ENCODE measurements at places on chromosomes 7 and 10.

DNA sequence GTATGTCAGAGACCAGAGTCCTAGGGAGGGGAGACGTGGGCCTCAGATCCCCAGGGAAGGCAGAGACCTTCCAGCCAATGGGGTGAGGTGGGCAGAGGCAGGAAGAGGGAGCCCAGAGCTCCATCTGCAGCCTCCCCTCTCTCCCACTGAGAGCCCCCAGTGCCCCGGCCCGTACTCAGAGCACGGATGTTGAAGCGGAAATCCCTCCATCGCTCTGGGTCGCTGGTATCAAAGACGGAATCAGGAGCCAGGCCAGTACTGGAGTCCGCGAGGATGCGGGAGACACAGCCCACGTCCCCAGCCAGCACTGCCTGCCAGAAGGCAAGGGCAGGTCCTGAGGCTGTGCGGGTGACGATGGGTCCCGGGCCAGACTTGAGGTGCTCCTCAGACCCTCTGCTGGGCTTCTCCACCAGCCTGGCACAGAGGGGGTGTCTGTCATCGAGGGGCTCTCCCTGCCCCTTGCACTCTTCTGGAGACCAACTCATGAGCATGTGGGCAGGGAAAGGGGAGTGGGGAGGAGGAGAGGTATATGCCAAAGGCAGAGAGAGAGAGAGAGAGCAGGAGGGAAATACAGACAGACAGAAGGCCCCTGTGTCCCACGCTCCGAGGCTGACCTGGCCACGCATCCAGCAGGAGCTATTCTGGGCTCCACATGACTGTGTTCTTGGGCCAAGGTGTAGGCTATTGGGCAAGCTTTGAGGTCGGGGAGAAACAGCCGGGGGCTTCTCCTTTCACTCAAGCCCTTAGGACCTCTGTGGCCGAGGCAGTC, at the start of gene ASB10:
Gene ASB10, minus strand, starts transcription at position 611 of the 769 bp plus-strand sequence. Its CDS starts 120 bp downstream, at position 491.
- DNase-seq: no peak

GRCh38 chr7:124338861-124339260, 306.0 kb upstream of the TMEM229A start:
- no peak for DNase-seq

DNA sequence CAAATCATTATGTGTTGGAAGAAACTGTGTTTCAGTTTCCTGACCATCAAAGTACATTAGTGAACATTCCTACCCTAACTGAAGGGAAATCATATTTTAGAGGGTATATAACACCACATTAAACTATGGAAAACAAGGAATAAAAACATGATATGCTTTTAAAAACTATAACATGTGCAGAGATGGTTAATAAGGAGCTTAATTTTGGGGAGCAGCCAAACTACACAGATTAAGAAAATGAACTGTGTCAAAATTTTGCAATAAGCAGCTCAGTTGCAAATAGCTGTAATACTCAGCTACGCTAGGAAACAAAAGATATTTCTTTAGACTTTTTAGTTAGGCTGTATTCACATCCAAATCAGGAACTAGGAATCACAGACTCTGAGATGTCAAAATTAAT, 1115.7 kb upstream of the CELF2 start:
- DNase-seq: no peak

GRCh38 chr7:55081068-55081467, 62.3 kb downstream of the EGFR start:
- no peak for DNase-seq

- DNase-seq: peak; percentile 48
These were observed 75.4 kb downstream of the NUDCD3 start for GRCh38 chr7:44415047-44415446.

- DNase-seq: no peak
These were observed 66.8 kb upstream of the COL13A1 start for GRCh38 chr10:69734797-69735468.

DNA sequence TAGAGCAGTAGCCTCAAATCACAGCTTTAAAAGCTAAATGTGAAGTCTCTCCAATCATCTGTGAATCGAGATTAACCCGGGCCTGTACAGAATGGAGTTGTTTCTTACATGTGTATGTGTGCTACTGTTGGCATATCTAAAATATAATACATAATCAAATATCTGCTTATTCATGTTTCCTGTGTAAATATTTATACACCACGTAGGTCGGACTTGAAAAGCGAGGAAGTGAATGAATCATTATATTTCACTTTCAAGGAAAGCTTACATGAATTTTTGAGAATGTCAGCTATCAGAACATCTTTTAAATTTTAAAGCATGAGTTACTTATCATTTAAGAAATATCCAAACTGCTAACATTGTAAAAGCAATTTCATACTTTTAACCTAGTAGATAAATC, 233.3 kb downstream of the SLC25A13 start:
- no peak for DNase-seq

DNA sequence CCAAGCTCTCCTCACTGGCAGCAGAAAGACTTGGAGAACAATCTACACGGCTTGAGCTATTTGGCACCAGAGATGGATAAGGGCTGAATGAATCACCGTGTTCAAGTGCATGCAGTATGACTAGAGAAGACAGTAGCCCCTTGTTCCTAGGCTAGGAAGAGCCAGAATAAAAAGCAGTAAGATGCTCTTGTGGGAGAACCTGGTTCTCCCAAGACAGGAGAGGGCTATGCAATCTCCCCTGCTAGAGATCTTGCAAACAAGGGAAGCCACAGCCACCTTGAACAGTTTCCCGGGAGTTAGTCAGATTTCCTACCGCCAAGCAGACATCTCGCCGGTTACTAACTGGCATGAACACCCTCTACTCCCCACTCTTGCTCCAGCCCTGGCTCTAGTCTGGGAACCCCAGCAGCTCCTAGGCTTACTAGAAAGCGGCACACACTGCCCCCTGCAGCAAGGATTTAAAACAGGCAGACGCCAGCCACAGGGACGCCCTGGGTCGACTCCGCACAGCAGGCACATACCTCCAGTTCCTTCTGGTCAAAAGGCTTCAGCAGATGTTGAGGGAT, 107.3 kb downstream of the SMURF1 start:
- DNase-seq: no peak

DNA sequence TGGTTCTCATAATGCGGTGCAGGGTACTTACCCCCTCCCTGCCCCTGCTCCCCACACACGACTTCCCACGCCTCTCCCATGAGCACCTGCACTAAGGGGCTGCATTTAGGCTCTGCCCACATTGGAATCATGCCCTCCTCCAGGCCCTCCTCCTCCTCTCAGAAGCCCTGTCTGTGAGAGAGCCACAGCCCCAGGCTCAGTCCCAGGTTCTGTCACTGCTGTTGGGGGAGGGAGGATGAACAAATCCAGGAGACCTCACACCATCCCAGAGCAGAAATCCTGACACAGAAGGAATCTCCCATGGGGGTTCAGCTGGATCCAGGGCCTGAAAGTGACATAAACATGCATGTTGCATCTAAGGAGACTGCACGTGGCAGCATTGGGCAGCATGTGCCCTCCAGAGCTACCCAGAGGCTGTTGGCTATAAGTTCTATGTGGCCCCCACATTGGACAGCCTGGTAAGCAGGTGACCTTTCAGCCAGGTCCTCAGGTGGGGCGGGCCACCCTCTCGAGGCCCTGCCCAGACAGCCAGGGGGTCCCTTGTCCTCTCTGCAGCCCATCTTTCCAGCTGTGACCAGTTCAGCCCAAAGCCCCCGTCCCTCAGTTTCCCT, 1.6 kb upstream of the PILRA start:
- no peak for DNase-seq

- no peak for DNase-seq
These were observed 761.0 kb upstream of the PHF14 start for GRCh38 chr7:10212649-10213048.

- no peak for DNase-seq
These were observed 51.6 kb upstream of the CREB5 start for GRCh38 chr7:28360739-28361138.

GRCh38 chr7:801940-802381, 30.3 kb upstream of the SUN1 start:
- peak; percentile 32 for DNase-seq

GRCh38 chr10:70829543-70829942, 13.8 kb downstream of the SGPL1 start:
- DNase-seq: no peak

GRCh38 chr10:50152792-50153272, 85.1 kb downstream of the WASHC2A start:
- DNase-seq: no peak

- DNase-seq: no peak
These were observed 689.5 kb downstream of the DNAJB9 start for GRCh38 chr7:109259151-109259550.

GRCh38 chr7:3267966-3268690, 32.9 kb upstream of the SDK1 start:
- DNase-seq: no peak

- DNase-seq: no peak
These were observed 216.3 kb upstream of the MBL2 start for GRCh38 chr10:52988923-52989322.

GRCh38 chr10:8554574-8554973, 500.1 kb downstream of the GATA3 start:
- DNase-seq: no peak

DNA sequence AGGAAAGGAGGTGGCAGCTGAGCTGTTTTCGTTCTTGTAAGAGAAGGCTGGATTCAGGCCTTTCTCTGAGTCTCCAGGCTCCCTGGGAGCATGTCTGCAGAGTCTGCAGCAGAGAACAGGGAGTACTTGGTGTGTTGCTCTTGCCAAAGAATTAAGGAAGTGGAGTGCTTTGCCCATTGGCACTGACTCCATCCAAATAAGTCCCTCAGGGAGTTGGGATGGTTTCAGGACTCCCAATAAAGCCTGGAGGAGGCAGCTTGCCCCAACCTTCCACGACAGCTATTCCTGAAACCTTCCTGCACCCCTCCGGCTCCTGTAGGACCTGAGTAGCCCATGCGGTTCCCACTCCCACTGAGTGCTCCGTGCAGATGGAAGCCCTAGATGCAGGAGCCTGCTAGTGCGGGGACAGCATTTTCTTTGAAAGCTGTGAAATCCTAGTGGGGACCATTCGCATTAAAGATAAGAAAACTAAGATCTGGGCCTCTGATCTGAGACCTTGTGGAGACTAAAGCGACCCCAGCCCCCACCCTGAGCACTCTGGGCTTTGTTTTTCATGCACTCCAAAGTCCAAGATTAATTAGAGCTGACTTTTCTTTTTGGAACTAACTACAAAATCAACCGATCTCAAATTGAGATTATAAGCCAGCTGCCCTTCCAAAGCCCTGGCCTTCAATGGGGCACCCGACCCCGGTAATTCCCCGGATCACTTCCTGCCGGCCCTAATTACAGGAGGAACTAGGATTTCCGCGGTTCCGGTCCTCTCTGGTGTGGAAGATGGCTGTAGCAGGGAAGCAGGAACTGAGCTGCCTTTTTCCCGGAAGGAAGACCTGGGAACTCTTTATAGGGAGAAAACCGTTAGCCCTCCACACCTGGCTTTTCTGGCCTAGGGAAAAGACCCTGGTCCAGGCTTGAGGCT, 110.2 kb downstream of the COL13A1 start:
- DNase-seq: no peak

GRCh38 chr7:27295236-27295635, 52.6 kb downstream of the EVX1 start:
- no peak for DNase-seq

- DNase-seq: peak; percentile 91
These were observed 33.2 kb upstream of the MKRN1 start for GRCh38 chr7:140512317-140513000.

DNA sequence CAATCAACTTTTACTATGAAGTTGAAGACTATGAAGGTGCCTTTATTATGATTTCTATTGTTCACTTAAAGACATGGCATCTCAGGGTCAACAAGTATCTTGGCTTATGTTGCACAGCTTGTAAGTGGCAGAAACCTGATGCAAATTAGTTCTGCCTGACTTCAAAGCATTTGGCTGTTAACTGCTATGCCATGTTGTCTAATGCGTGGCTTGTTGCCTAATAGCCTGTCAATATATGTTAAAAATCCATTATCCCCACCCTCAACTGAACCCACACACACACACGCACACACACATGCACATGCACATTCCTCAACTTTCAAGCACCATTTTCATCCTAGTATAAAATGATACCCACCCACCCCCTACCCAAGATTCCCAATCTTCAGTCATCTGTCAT, 217.1 kb downstream of the NRG3 start:
- DNase-seq: no peak

- DNase-seq: no peak
These were observed 78.3 kb downstream of the PRTFDC1 start for GRCh38 chr10:24874133-24874532.

DNA sequence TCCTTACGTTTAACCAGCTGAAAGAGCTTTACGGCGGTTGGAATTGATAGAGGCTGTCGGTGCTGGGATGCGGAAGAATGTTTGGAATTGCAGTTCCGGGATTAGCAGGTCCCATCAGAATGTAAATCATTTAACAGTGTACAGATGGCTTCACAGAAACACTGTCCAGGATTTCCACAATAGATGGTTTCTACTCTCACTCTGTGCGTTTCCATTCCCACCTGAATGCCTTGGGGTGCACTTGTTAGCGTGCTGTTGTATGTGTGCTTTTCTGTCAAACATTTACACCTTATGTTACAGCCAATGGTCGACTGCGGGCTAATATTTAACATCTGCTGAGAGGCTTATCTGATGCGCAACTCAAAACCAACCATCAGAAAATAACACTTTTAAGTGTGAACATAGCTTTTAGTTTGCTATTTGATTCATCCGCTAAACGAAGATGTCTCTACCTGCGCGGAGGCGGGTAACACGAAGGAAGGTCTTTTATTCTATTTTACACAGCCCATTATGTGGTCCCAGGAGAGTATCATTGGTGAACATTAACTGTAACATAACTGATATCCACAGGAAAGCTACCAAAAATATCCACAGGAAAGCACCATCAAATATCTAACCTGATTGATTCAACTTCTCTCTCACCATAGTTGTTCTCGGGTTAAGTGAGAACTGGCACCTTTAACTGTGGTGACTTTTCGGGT, 179.0 kb downstream of the PRPF18 start:
- DNase-seq: no peak

DNA sequence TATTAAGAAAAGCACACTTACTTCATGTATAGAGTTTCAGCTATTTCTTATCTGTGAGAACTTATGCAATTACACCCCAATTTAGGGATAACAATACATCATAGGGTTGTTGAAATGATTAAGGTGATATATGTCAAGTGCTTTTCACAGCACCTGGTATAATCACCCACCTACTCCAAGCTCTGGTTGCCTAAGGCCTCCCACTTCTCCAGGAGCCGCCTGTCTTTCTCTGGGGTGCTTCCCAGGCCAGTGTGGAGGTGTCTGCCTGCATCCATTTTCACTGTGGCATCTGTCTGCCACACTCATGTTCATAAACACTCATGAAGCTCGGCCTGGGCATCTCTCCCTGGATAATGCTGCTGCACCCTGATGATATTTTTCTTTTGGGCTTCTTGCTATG, 250.3 kb downstream of the STK31 start:
- no peak for DNase-seq

DNA sequence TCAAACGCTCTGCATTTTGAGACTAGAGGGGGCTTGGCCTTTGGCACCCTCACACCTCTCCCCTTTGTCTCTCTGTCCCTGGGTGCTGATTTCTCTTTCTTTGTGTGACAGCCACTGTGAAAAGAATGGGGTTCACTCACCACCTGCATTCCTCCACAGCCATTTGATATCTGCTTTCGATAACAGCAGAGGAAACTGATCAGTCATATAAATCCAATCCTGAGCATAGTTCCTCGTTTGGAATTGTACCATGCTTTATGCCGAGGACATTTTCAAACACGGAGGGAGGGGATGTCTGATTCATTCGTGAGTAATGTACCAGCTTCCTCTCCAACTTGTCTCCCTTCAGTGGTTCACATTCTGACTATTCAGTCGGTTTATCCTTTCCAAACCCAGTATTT, 15.8 kb downstream of the MET start:
- DNase-seq: peak; percentile 82

Measured in LoVo (cell line).